ENCODE measurements at places on chromosomes 5 and 9.

GRCh38 chr9:115733318-115734110 lies 420.1 kb upstream of the PAPPA start:
- DNase-seq: no peak

DNA sequence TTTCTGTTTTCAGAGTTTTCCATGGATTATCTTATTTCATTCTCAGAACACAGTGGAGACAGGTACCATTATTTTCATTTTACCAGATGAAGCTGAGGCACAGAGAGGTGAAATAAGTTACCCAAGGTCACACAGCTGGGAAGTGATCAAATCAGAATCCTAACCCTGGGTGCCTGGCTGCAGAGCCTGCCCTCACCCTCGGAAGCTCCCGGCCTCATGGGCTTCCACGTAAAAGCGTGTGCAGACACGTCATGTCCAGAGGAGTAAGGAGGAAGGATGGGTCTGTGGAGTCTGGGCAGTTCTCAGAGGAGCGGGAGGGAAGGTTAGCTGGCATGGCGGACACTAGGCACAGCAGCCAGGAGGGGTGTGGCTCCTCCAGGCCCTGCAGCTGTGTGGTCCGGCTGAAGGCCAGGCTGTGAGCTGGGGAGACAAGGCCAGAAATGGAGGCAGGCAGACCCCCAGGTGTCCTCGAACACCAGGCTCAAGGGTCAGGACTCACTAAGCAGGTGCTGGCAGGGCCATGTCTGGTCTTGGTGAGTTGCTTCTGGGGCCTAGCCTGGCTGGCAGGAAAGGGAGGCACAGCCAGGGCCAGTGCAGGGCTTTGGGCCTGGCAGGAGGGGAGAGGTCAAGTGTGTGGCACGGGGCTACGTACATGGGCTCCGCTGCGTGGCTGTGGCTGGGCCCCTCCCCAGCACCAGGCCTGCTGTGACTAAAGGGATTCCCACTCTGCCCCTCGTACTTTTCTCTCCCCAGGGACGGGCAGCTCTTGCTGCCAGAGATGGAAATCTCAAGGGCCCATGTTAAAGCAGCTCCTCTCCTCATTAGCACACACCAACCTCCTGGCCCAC lies 5.6 kb downstream of the TBC1D9B start:
- no peak for DNase-seq

DNA sequence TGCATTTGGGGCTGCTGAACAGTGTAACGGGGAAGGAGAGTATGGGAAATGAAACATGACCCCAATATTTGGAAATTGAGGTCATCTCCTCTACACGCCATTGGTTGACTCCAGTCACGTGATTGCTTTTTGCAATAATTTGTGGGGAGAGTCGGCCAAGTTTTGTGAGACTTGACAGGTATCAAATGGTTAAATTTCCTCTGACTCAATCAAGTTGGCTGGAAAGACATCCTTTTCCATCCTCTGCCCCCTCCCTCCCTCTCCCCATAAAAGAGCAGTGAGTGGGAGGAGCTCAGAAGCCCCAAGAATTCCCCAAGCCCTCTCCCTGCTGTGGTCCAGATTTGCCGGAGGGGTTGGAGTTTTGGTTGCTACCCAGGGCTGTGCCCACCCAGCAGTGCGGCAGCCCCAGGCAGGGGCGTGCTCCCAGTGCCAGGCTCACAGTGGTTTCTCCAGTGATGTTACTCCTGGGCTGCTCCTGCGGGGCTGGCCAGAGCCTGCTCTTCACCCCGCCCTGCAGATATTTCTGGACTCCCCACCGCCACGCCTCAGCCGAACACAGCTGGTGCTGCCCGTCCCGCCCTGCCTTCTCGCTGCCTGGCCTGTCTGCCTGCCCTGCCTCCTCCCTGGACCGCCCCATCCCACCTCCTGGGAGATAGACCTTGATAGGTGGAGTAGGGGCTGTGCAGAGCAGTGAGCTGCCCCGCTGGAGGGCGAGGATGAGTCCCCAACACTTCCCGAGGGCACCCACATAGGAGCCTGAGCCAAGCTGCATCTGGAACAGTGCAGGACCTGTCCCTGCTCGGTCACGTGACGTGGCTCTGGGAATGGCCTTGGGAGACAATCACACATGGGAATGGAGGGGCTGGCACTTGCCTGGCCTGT lies 3.4 kb downstream of the COL5A1 start:
- no peak for DNase-seq

- DNase-seq: no peak
These were observed 29.2 kb upstream of the TGFBI start for GRCh38 chr5:135999406-136000139.

DNA sequence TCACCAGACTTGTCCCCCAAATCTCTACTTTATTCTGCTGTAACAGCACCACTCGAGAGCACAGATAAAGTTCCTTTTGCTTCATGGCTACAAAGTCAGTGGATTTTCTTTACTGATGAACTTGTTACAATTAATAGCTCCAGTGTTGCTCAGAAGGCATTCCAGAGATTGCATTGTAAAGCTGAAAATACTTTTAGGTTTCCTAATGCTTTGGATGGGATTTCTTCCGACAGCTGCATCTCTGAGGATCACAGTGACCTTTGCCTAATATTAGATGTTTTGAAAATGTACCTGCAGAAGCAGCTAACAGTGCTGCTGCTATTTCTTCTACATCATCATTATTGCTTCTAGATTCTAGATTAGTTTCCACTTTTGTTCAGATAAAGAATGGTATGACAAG lies 58.8 kb upstream of the TMEM171 start:
- DNase-seq: no peak

DNA sequence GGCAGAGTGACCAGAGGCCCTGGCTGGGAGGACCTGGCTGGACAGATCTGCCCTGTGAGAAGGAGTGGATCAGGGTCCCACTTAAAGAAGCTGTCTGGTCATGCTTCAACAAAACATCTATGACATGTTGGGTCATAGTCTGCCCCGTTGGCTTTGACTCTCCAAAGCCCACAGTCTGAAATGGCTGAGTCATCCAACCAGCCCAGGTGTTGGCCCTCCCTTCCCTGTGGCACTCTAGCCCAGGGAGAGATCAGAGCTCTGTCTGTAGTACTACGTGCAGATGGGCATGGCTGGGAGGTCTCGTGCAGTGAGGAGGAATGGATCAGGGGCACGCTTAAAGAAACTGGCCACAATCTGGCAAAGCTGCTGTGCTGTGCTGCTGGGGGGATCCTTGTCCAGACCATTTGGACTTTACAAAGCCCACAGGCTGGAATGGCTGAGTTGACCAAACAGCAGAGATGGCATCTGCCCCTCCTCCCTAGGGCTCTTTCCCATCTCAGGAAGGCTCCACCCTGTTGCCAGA lies 206.1 kb downstream of the TUSC1 start:
- no peak for DNase-seq

Measured in HT-29 (cell line).